ENCODE measurements at places on chromosomes 2 and 18. TPM values are rescaled to one million over a fixed set of nuclear protein-coding genes. Genes with fewer than 3 reads are reported as not detected.

The C2orf81 gene
- polyA plus RNA-seq: 4.6 TPM

The ACMSD gene
- 30.5 TPM for polyA plus RNA-seq

The PTPRN gene
- 0.23 TPM for polyA plus RNA-seq

The SLC4A5 gene
- 1.5 TPM for polyA plus RNA-seq

The TEKT4 gene
- polyA plus RNA-seq: not detected

The ATG16L1 gene
- 20.8 TPM for polyA plus RNA-seq

The NR4A2 gene
- 0.58 TPM for polyA plus RNA-seq

The IL1A gene
- polyA plus RNA-seq: 0.19 TPM

The UGGT1 gene
- polyA plus RNA-seq: 44.3 TPM

The DCC gene
- polyA plus RNA-seq: 35.6 TPM

The UPP2 gene
- polyA plus RNA-seq: 10.0 TPM

The ITPRIPL1 gene
- polyA plus RNA-seq: 5.0 TPM

The TP53I3 gene
- polyA plus RNA-seq: 39.4 TPM

The NOSTRIN gene
- 38.5 TPM for polyA plus RNA-seq

The GDF7 gene
- 4.9 TPM for polyA plus RNA-seq

The BCL11A gene
- polyA plus RNA-seq: 0.94 TPM

The GRB14 gene
- 47.5 TPM for polyA plus RNA-seq

The SCYGR6 gene
- not detected for polyA plus RNA-seq

The POTEI gene
- not detected for polyA plus RNA-seq

The CYP27C1 gene
- 12.8 TPM for polyA plus RNA-seq

The ERFE gene
- 4.7 TPM for polyA plus RNA-seq

The PLEKHH2 gene
- polyA plus RNA-seq: 40.4 TPM

The NFATC1 gene
- polyA plus RNA-seq: 5.5 TPM

The MATN3 gene
- 16.7 TPM for polyA plus RNA-seq

The SLC9A4 gene
- 0.05 TPM for polyA plus RNA-seq

The CNDP1 gene
- 1.6 TPM for polyA plus RNA-seq

The INHA gene
- polyA plus RNA-seq: 0.86 TPM

Measured in left renal pelvis (tissue), 4 donors.